Astrocyte (in vitro differentiated cells and primary cell): ENCODE measurements at places on chromosomes 13 and 19.

DNA sequence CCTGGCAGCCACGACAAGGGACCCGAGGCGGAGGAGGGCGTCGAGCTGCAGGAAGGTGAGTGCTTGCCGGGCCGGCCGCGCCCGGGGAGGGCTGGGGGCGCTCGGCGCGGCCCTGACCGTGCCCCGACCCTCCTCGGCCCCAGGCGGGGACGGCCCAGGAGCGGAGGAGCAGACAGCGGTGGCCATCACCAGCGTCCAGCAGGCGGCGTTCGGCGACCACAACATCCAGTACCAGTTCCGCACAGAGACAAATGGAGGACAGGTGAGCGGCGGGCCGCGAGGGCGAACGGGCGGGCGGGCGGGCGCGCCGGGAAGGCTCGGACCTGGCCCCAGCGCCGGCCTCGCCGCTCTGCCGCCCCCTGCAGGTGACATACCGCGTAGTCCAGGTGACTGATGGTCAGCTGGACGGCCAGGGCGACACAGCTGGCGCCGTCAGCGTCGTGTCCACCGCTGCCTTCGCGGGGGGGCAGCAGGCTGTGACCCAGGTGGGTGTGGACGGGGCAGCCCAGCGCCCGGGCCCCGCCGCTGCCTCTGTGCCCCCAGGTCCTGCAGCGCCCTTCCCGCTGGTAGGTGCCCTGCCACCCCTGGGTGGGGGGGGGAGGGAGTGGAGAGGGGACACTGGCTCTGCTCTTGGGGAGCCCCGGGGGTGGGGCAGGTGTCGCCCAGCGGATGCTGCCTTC, 816 bp downstream of the USF2 start:
- no peaks in the 10 kb centered on the region for H3K27me3 ChIP-seq
- peak overlapping the region; percentile 71 for H3K27ac ChIP-seq
- peaks cover 15% of the 10 kb centered on the region for H3K36me3 ChIP-seq
- H3K4me3 ChIP-seq: peak overlapping the region; percentile 59
- peak; percentile 63 for DNase-seq

GRCh38 chr19:50647879-50648615, 1.2 kb upstream of the C19orf81 start:
- no peak overlapping the region for H3K4me3 ChIP-seq
- no peaks in the 10 kb centered on the region for H3K36me3 ChIP-seq
- H3K27ac ChIP-seq: no peak overlapping the region
- H3K27me3 ChIP-seq: no peaks in the 10 kb centered on the region

GRCh38 chr13:32863596-32863995, 152.6 kb upstream of the KL start:
- no peak overlapping the region for H3K4me3 ChIP-seq
- H3K36me3 ChIP-seq: no peaks in the 10 kb centered on the region

GRCh38 chr13:60120617-60121336, 43.0 kb downstream of the DIAPH3 start:
- H3K27ac ChIP-seq: no peak overlapping the region
- H3K4me1 ChIP-seq: no peaks in the 10 kb centered on the region
- no peaks in the 10 kb centered on the region for H3K27me3 ChIP-seq
- no peak overlapping the region for H3K4me3 ChIP-seq
- no peak for DNase-seq

DNA sequence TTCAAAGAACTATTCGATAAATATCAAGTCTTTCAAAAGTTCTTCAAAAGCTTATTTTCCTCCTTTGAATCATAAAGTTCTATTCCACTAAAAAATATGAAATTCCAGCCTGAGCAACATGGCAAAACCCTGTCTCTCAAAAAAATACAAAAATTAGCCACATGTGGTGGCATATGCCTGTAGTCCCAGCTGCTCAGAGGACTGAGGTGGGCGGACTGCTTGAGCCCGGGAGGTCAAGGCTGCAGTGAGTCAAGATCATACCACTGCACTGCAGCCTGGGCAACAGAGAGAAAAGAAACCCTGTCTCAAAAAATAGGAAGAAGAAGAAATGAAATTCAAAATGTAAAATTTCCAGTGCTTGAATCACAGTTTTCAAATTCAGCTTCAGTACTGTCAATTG, 24.6 kb downstream of the CAB39L start:
- no peaks in the 10 kb centered on the region for H3K36me3 ChIP-seq
- H3K27me3 ChIP-seq: no peaks in the 10 kb centered on the region
- peak; percentile 45 for DNase-seq
- no peak overlapping the region for H3K27ac ChIP-seq
- no peak overlapping the region for H3K4me3 ChIP-seq
- H3K4me1 ChIP-seq: peaks cover 2% of the 10 kb centered on the region

GRCh38 chr19:15025217-15025616, 24.1 kb upstream of the CASP14 start:
- no peak for DNase-seq
- H3K27ac ChIP-seq: no peak overlapping the region
- no peaks in the 10 kb centered on the region for H3K4me1 ChIP-seq
- H3K4me3 ChIP-seq: no peak overlapping the region
- no peaks in the 10 kb centered on the region for H3K36me3 ChIP-seq

DNA sequence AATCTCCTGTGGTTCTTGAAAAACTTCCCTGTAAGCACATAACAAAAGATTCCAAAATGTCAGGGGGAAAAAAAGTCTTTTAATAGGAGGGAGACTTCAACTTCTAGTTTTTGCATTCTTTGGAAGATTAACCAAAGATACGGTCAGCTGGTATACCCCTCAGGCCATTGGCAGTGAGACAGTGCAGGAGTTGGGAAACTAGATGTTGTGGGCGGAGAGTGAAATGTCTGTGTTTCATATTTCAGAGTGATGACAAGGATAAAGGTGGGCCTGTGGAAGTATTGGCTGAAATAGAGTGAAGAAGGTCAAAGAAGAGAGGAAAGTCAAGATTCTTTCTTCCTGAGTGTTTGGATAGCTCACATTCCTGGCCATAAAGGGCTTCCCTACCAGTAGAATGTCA, 40.8 kb downstream of the CYP2B6 start:
- DNase-seq: no peak
- no peaks in the 10 kb centered on the region for H3K36me3 ChIP-seq
- no peak overlapping the region for H3K27ac ChIP-seq
- no peak overlapping the region for H3K4me3 ChIP-seq
- H3K27me3 ChIP-seq: no peaks in the 10 kb centered on the region

GRCh38 chr19:34178274-34178610, 5.9 kb downstream of the LSM14A start:
- peaks cover 2% of the 10 kb centered on the region for H3K36me3 ChIP-seq
- no peak overlapping the region for H3K27ac ChIP-seq
- H3K4me1 ChIP-seq: peaks cover 23% of the 10 kb centered on the region

DNA sequence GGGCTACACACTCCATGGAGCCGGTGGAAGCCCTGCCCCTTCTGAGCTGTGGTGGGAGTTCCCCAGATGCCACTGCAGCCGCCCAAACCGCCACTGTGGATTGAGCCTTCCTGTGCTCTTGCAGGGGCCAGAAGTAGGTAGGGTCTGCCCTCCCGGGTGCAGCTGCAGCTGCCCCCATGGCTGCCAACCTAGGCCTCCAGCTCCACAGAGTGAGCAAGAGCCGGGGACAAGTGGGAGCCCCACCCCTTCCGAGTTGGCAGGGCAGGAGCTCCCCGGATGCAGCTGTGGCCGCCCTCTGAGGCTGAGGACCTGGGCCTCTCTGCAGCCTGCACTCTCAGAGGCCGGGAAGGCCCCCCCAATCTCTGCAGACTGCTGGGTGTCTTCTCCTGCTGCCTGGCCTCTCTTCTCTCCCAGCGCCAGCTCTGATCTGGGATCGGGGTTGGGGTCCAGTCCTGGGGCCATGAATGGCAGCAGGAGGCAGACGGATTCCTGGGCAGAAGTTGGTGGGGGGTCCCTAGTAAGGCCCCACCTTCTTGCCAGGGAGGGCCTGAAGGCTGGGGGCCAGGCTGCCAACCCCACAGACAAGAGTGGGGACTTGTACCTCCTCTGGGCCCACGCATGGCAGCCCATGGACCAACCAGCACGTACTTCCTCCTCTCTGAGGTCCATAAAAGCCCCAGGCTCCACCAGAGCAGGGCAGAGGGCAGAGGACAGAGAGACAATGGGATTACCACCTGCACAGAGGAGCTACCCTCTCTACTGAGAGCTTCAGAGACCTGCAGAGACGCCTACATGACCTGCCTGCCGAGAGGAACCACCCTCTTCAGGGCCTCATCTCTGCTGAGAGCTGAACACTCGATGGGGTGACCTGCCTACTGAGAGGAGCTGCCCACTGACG, 28.9 kb downstream of the AP2S1 start:
- H3K27ac ChIP-seq: no peak overlapping the region
- DNase-seq: no peak
- H3K36me3 ChIP-seq: no peaks in the 10 kb centered on the region

GRCh38 chr13:23504180-23504579, 66.0 kb upstream of the TNFRSF19 start:
- no peak overlapping the region for H3K4me3 ChIP-seq
- H3K27ac ChIP-seq: peak overlapping the region; percentile 98
- H3K27me3 ChIP-seq: no peaks in the 10 kb centered on the region
- peak; percentile 73 for DNase-seq
- peaks cover 46% of the 10 kb centered on the region for H3K4me1 ChIP-seq

DNA sequence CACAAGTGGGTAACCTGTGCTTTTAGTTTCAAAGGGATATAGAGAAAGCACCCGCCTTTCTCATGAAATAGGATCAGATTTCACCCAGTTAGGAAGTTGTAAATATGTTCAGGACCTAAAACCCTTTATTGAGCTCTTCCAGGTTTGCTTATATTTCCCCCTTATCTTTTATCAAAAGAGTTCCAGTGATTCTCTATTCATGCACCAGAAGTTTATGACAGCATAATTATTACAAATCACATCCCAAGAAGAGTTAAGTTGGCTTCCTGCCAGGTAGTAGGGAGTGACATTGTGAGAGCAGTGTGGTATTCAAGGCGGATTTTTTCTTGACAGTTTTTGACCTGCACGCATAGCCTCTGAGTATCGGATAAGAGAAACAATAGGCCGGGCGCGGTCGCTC, 190.3 kb downstream of the STK24 start:
- H3K27ac ChIP-seq: no peak overlapping the region
- DNase-seq: no peak
- H3K36me3 ChIP-seq: peaks cover 47% of the 10 kb centered on the region
- H3K4me1 ChIP-seq: peaks cover 10% of the 10 kb centered on the region

DNA sequence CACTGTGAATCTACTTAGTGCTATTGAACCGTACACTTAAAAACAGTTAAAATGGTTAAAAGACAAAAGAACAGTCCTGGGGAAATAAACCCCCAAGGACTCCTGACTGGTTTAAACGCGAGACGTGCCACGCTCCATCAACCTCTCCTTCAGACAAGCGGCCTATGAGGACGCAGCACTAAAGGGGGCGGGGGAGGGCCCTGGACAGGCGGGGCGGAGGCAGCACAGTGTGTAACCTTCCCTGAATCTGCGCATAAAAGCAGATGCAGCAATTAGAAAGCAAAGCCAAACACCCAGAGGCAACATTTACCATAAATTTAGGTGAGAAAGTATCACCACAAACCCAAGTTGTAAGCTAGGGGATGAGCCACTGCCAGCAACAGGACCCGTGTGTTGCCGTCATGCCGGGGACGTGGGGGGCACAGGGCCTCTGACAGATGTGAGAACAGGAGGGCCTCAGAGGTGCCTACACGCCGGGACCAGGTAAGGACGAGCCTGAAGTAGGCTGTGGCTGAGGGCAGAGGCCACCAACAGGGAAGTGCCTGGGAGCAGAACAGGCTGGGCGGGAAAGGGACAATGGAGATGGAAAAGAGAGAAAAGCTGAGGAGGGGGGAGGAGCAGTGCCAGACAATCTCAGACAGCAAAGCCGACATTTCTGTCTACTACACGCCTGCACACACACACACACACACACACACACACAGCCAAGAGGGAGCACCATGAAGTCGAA, 15.3 kb upstream of the ADPRHL1 start:
- no peaks in the 10 kb centered on the region for H3K27me3 ChIP-seq
- no peak overlapping the region for H3K27ac ChIP-seq

GRCh38 chr13:21576426-21576825, 27.5 kb downstream of the MICU2 start:
- no peak for DNase-seq
- H3K4me1 ChIP-seq: no peaks in the 10 kb centered on the region
- no peaks in the 10 kb centered on the region for H3K36me3 ChIP-seq
- no peaks in the 10 kb centered on the region for H3K27me3 ChIP-seq
- H3K4me3 ChIP-seq: no peak overlapping the region
- H3K27ac ChIP-seq: no peak overlapping the region

GRCh38 chr19:43741075-43741825, 13.5 kb downstream of the SMG9 start:
- H3K4me1 ChIP-seq: peaks cover 9% of the 10 kb centered on the region
- no peak overlapping the region for H3K4me3 ChIP-seq
- H3K27ac ChIP-seq: no peak overlapping the region
- H3K27me3 ChIP-seq: no peaks in the 10 kb centered on the region
- H3K36me3 ChIP-seq: peaks cover 49% of the 10 kb centered on the region

GRCh38 chr13:20161275-20161950, 561 bp upstream of the GJA3 start:
- no peaks in the 10 kb centered on the region for H3K36me3 ChIP-seq
- peaks cover 5% of the 10 kb centered on the region for H3K4me1 ChIP-seq
- no peak overlapping the region for H3K27ac ChIP-seq
- peaks cover 44% of the 10 kb centered on the region for H3K27me3 ChIP-seq

DNA sequence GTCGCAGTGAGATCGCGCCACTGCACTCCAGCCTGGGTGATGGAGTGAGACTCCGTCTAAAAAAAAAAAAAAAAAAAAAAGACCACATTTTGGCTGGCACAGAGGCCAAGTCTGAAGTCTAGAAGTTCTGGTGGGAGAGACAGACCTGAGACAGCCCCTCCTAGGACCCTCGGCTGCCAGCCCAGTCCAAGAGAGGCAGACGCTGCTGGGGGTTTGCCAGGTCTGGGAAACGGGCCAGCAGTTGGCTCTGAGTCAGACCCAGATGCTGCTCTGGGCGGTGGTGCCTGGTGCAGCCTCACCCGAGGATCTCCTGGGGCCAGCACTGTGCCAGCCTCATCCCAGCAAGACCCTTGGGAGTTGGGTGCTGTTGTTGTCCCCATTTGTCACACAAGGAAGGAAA, 5.8 kb downstream of the FCHO1 start:
- DNase-seq: peak; percentile 22
- no peak overlapping the region for H3K27ac ChIP-seq
- H3K36me3 ChIP-seq: no peaks in the 10 kb centered on the region
- H3K4me1 ChIP-seq: peaks cover 11% of the 10 kb centered on the region
- no peak overlapping the region for H3K4me3 ChIP-seq
- H3K27me3 ChIP-seq: no peaks in the 10 kb centered on the region

DNA sequence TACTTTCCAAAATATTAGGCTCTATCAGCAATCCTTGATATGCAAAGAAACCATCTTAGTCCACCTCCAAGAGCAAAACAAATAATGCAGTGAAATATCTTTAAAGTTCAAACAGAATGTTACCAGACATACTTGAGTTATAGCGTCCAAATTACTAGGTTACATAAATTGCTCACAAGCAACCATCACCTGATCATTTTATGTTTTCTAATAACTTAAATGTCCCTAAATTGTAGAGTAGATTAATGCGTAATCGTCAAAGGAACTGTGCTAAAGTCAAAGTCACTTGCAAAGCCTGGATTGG, 350.6 kb upstream of the ARGLU1 start:
- H3K36me3 ChIP-seq: no peaks in the 10 kb centered on the region
- H3K4me1 ChIP-seq: peaks cover 18% of the 10 kb centered on the region

- no peak overlapping the region for H3K4me3 ChIP-seq
- no peaks in the 10 kb centered on the region for H3K4me1 ChIP-seq
These were observed 10.0 kb upstream of the FFAR2 start for GRCh38 chr19:35438096-35438495.
